T-cell (primary cell): ENCODE measurements at places on chromosomes 3 and 15.

DNA sequence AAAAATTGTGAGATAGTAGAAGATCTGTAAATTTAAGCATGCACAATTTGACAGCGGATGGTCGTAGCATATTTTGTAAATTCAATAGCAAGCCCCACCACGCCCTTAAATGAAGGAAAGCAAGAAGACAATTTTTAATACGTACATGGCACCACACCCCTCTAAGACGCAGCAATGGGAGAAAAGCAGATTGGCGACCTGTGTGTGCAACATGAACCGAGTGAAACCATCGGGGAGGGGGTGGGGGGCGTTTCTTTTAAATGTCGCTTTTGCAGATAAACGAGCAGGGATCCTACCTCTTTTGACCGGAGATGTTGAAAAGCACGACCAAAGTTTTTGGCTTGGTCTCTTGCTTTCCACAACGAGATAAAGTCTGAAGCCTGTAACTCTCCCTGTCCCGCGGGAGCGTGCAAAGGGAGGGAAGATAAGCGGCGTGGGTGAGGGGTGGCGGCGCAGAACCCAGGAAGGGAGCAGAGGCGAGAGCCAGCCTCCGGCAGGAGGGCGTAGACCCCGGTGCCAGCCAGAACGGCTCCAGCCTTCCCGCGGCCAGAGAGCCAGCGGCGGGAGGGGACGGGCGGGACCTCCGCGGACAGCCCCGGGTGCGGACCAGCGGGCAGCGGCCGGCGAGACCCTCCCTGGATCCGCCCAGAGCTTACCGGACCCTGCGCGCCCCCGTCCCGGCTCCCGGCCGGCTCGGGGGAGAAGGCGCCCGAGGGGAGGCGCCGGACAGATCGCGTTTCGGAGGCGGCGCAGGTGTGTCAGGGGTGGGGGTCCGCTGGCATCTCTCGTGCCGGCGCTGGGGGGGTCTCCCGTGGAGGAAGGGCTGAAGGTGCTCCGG, at the start of gene CHL1:
TSS of gene CHL1 (plus strand) at position 453 of the 838 bp plus-strand sequence. CDS start 123,014 bp downstream, outside the sequence.
- DNase-seq = no peak

GRCh38 chr3:107430214-107430995, 53.2 kb downstream of the CCDC54 start:
- DNase-seq = no peak

GRCh38 chr3:79521221-79521848, 246.5 kb downstream of the ROBO1 start:
- no peak for DNase-seq

DNA sequence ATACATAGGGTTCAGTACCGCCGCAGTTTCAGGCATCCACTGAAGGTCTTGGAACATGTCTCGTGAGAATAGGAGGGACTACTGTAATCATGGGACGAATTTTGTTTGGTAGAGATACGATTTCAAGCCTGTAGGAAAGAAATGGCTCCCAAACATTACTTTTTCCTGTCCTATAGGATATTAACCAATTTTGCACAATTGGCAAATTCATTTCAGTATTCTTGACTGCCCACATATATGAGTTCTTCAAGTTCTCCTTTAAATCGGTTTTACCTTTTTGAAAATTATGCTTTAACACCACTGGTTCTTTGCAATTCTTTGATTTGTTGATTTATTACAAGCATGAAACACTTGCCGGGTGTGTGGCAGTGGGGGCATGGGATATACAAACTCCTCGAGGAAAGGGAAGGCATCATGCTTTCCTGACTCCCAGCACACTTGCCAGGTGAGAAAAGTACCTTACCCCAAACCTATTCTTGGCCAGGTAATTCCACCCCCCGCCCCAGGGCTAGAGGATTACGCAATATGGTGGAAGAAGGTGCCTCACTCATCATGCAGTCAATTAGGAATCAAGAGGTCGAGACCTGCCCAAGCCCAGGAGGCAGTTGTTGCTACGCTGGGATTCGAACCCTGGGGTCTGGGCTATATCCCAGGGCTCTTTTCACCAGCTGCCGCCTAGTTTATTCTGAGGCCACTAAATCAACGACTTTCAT, 584 bp upstream of the LARS2 start:
- peak; percentile 4 for DNase-seq

DNA sequence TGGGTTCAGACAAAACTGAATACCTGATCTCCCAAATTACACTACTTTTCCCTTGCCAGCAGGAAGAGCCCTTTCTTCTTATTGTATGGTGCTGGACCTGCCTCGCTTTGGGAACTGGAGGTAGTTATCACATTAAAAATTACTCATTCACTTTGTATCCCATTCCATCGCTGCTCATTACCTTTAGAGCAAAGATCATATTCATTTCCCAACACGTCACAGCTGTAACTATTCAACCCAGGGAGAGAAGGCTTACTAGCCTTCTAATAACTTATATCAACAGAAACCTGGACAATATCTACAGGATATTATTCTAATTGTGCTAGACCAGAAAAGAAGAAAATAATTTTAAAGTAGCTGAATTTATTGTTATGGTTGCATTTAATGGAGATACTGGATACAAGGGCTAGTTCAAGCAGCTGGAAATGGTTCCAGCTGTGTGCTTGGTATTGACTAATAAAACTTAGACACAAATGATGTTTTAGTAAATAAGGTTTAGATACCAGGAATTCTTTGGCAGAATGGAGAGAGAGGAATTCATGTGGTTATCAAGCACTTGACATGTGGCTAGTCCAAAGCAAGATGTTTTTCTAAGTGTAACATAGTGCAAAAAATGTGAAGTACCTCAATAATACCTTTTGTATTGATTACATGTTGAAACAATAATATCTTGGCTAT, 656.3 kb downstream of the ROBO1 start:
- DNase-seq = no peak

DNA sequence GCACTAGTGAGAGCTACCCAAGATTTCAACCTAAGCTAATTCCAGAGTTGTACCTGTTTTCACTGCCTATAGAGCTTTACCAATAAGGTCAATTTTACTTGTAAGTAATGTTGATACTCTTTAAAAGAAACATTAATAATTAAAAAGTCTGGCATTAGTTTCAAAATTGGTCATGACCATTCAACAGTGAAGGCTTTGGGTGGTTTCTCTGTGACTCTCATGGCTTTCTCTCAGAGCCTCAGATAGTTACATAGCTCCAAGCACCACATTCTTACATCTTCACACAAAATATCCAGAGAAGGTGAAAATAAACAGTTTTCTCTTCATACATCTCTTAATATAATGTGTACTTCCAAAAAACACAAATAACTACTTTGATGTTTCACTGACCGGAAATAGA, 61.5 kb upstream of the TCF12 start:
- no peak for DNase-seq

GRCh38 chr15:92163641-92164040, 230.0 kb upstream of the ST8SIA2 start:
- DNase-seq = no peak
